Natural killer cell treated with Interleukin-12 subunit alpha and Interleukin-12 subunit beta and Interleukin-15 and Interleukin-18, amount 100 ng/mL, for 72 hours (primary cell): ENCODE measurements at places on chromosomes 16 and 17.

- no peak for DNase-seq
Observed at GRCh38 chr16:49750341-49751000, 105.4 kb downstream of the ZNF423 start.

- no peak for DNase-seq
Observed at GRCh38 chr17:65936013-65936412, 255.9 kb downstream of the CEP112 start.

- no peak for DNase-seq
Observed at GRCh38 chr16:47493381-47494337, 32.5 kb downstream of the PHKB start.

- DNase-seq: no peak
Observed at GRCh38 chr17:17363638-17364337, 60.6 kb downstream of the NT5M start.

DNA sequence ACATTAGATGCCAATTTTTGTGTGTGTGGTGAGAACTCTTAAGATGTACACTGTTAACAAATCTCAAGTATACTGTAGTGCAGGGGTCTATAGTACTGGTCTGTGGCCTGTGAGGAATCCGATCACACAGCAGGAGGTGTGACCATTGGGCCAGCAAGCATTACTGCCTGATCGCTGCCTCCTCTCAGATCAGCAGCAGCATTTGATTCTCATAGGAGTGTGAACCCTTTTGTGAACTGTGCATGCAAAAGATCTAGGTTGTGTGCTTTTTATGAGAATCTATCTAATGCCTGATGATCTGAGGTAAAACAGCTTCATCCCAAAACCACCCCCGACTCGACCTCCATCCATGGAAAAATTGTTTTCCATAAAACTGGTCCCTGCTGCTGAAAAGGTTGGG is 12.6 kb downstream of the ZNF267 start:
- DNase-seq: no peak

DNA sequence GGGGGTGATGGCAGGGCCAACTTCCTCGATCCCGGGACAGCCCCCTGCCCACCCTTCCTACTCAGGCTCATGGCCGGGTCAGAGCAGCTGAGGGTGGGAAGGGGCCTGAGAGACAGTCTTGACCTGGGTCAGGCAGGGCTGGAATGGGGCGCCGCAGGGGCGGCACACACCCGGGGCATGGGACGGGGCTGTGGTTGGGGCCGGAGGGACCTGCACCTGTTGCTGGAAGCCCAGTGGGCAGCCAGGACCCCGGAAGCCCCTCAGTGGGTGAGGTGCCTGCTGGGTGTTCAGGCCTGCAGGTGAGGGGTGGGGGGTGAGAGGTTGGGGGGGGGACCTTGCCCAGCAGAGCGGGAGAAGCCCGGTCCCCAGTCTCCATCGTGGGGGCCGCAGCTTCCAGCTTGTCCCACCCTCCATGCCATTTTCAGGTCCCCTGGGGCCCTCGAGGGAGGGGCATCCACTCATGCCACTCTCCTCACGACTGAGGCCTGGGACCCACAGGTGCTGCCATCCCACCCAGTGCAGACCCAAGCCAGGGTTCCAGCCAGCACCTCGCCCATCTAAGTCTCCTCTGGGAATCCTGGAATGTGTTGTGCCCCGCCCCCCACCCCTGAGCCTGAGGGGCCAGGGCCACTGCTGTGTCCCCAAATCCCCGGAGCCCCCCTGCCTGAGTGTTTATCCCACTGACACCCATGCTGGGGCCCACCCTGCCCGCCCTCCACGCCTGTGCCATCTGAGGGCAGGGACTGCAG is 43.4 kb upstream of the ACSF3 start:
- peak; percentile 53 for DNase-seq

DNA sequence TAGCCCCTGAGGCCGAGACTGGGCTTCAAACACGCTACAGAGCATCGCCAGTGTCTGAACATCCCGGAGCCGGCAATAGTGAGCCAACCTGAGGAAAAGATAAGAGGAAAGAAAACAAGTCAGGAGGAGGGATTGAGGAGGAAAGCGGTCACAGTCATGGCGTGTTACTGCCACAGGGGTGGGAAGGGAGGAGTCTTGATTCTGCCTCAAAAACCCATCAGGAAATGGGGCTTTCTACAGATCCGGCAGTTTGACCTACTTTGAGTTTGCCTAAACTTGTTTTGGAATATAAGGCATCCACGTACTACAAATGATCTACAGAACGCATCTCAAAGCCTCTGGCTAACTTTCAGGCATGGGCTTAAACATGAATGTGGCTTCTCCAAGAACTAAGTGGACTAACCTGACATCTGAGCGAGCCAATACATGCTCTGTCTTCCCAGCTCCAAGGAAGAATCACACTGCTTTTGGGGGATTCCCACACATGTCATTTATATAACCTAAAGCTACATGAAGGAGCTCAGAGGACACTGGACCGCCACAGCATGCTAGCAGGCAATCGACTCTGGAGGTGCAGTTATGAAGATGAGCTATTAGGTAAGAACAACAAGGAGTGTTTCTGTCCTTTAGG is 96.6 kb downstream of the WDR59 start:
- no peak for DNase-seq

DNA sequence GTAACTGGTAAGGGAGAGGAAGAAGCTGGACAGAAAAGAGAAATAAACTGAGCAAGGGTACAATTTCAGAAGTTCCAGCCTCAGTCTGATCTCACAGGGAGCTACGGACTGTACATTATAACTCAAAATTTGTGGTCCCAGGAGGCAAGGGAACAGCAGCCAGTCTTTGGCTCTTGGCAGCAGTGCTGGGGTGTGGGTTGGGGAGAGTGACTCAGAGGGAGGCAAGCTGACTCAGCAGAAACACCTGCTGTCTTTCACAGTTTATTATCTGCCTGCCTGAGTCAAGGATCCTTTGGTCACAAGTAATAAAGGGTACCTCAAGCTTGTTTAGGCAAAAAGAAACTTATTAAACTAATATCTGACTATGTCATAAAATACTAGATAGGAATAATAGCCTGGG is 73.5 kb upstream of the KIF2B start:
- DNase-seq: no peak

DNA sequence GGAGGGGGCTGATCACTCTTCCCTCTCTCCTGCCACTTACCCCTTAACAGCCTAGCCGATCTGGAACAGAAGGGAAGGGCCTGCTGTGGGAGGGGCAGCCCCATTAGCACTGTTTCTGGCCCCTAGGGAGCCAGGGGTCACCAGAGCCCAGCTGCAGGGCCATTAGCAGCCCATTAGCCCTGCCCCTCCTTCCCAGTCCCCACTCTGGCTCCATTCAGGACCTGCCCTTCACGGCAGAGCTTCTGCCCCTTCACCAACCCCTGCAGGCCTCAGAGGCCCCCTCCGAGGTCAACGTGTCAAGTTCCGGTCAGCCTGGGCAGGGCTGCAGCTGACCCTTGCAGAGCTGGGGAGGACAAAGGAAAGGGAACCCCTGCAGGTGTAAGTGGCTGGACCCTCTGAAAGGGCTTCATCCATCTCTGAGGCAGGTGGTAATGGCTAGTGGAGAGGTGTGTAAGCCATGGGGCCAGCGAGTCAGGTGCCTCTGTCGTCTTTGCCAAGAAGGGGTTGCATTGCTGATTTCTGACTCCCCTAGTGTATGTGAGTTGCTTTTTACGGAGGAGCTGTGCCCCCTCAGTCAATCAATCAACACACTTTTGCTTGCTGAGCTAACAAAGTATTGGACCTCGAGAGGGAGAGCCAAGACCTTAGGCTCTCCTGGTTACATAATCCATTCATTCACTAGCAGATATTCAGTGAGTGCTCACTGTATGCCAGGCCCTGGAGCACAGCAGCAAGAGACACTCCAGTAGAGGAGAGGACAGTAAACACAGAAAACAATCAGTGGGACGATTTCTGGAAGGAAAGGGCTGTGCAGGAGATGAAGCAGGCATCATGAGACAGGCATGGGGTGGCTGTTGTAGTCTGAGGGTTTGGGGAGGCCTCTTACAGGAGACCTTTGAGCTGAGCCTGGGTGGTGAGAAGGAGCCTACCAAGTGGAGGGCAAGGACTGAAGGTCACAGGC is 18.2 kb upstream of the KCNJ12 start:
- DNase-seq: no peak

GRCh38 chr16:86733546-86734254 is 155.4 kb downstream of the FOXL1 start:
- no peak for DNase-seq

DNA sequence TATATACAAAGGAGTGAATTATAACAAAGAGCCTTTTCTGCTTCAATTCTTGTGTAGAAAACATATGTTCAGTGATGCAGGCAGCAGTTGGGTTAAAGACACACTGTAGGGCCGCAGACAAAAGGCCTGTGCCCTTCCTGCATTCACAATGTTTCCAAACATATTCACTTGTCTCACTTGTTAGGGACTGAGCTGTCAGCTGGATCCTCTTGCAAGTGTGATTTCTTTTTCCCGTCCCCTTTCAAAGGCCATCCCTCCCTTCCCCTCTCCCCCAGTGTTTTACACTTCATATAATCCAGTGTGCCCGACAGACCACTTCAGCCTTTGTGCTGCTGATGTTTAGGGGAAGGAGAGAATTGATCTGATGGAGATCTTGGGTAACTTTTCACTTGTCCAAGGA is 217.0 kb downstream of the FTO start:
- DNase-seq: no peak

GRCh38 chr17:48545539-48545938 is 630 bp upstream of the HOXB2 start:
- DNase-seq: no peak

GRCh38 chr17:229709-230394 is 48.4 kb upstream of the DOC2B start:
- no peak for DNase-seq

DNA sequence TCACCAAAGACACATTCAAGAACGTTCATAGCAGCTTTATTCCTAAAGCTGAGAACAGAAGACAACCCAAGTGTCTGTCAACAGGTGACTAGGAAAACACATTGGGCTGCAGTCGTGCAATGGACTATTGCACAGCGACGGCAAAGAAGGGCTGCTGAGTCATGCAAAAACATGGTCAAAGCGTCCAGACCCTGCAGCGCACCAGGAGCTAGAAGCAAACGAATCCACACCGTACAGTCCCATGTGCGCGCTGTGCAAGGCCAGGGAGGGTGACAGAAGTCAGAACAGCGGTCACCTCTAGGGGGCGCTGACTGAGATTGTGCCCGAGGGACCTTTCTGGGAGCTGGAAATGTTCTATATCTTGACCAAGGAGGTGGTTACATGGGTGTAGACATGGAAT is 266.4 kb downstream of the MAF start:
- no peak for DNase-seq

GRCh38 chr17:19331134-19331533 is 31.4 kb downstream of the B9D1 start:
- DNase-seq: no peak

- no peak for DNase-seq
Observed at GRCh38 chr17:61928101-61928436, 287 bp upstream of the INTS2 start.

GRCh38 chr16:20675488-20676267 is 21.8 kb downstream of the ACSM1 start:
- no peak for DNase-seq

GRCh38 chr16:2737238-2737605 is 15.2 kb upstream of the SRRM2 start:
- DNase-seq: no peak

DNA sequence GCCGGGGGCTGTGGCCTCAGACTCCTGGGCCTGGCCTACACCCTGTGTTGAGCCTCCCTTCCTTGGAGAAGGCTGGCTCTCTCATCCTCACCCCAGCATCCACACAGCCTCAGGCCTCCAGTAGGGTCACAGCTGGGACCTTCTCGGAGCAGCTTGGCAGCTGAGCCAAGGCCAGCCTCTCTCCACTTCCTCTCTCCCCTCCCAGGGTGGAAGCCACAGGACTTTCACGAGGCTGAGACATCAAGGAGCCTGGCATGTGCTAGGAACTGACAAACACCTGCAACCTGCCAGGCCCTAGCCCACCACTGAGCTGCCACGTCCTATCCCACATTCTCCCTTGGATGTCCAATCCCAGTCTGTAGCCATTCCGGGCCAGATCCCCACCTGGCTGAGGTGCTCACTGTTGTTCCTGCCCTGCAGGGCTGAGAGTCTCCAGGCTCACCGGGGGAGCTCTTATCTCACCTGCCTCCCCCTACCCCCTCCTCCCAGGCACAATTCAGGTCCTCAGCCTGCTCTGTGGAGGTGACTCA is 3.1 kb downstream of the MMP15 start:
- DNase-seq: no peak

GRCh38 chr16:31332544-31332943 is 22.4 kb upstream of the ITGAX start:
- no peak for DNase-seq

DNA sequence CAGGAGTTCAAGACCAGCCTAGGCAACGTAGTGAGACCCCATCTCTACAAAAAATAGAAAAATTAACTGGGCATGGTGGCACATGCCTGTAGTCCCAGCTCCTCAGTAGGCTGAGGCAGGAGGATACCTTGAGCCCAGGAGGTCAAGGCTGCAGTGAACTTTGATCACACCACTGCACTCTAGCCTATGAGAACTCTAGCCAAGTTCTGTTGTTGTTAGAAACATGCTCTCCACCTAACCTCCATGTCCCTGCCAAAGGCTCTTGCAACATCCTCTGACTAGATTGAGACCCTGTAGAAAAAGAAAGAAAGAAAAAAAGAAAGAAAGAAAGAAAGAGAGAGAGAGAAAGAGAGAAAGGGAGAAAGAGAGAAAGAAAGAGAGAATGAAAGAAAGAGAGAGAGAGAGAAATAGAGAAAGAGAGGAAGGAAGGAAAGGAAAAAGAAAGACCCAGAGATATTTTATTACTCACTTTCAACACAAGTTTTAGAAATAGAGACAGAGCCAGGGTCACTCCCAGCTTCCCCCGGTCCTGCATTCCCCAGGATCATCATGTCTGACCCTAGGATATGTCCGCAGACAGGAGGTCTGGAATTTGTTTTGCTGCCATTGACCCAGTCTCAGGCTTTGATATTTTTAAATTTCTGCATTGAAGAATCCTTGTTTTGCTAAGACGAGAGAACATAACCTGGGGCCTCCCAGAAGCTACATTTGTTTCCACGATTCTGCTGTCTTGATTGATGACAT is 376.5 kb upstream of the CDH5 start:
- no peak for DNase-seq

GRCh38 chr17:40598619-40599467 is 33.6 kb upstream of the CCR7 start:
- no peak for DNase-seq

DNA sequence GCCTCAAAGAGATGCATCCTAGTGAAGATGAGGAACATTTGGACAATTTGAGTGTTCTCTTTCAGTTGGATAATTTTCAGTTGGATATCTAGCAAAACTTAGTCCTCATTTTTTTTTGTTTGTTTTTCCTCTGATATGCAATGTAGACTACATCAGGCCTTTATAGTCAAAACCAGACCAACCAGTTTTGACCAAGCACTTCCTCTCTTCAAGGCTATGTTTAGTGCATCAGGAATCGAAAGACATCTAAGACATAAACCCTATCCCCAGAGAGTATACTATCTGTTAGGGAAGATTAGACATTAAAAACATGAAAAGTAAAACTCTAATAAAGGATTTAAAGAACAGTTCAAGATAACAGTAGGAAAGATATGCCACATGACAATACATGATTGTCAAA is 256.1 kb downstream of the IRX3 start:
- DNase-seq: no peak

DNA sequence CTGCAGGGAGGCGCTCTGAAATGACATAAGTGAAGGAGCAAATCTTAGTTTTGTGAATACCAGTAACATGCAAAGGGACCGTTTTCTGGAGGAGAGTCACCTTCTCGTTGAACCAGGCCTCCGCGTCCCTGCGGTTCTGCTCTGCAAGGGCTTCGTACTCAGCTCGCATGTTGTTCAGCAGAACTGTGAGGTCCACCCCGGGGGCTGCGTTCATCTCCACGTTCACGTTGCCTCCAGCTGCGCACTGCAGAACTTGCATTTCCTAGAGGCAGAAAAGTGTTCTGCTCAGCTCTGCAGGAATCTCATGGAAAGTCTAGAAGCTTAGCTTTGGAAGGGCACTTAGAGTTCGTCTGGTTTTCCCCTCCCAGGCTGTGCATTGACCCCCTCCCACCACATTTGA is 4.1 kb downstream of the KRT25 start:
- DNase-seq: no peak
